ENCODE measurements at places on chromosomes 3 and 15.

- no peaks in the 10 kb centered on the region for H3K36me3 ChIP-seq
- H3K4me3 ChIP-seq, result no peak overlapping the region
- H3K27me3 ChIP-seq, result no peaks in the 10 kb centered on the region
- H3K27ac ChIP-seq, result no peak overlapping the region
- no peaks in the 10 kb centered on the region for H3K4me1 ChIP-seq
These were observed 432.1 kb upstream of the MDFIC2 start for GRCh38 chr3:70744536-70744935.

DNA sequence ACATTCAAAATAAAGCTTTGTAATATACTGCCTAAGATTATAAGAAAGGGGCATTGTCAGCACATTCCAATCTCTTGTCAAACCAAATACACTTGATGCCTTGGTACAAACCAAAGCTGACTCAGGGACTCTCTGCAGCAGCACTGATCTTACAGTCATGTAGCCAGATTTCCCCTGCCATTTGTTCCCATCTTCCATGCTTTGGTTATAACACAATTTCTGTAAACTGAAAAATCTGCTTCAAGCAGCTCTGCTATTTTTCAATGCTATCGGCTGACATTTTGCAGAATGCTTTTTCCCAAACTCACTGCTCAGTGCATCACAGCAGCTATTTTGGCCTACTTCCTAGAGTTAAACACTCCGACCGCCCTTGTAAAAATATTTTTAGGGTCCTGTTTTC, 18.2 kb downstream of the PLOD2 start:
- DNase-seq, result no peak
- no peak overlapping the region for H3K27ac ChIP-seq
- peaks cover 4% of the 10 kb centered on the region for H3K4me1 ChIP-seq
- no peaks in the 10 kb centered on the region for H3K36me3 ChIP-seq
- H3K27me3 ChIP-seq, result no peaks in the 10 kb centered on the region

GRCh38 chr15:78663703-78664102, 22.7 kb upstream of the CHRNB4 start:
- no peaks in the 10 kb centered on the region for H3K4me1 ChIP-seq
- no peaks in the 10 kb centered on the region for H3K36me3 ChIP-seq
- no peak for DNase-seq
- H3K27me3 ChIP-seq, result no peaks in the 10 kb centered on the region

- peaks cover 22% of the 10 kb centered on the region for H3K4me1 ChIP-seq
- no peaks in the 10 kb centered on the region for H3K27me3 ChIP-seq
- H3K4me3 ChIP-seq, result no peak overlapping the region
- H3K36me3 ChIP-seq, result no peaks in the 10 kb centered on the region
- H3K27ac ChIP-seq, result peak overlapping the region; percentile 94
These were observed 2.1 kb downstream of the IDH2 start for GRCh38 chr15:90099868-90100831.

- DNase-seq, result no peak
- no peaks in the 10 kb centered on the region for H3K36me3 ChIP-seq
- H3K4me3 ChIP-seq, result no peak overlapping the region
These were observed 182.1 kb upstream of the TP63 start for GRCh38 chr3:189449084-189449483.

GRCh38 chr3:67048715-67049074, 50.6 kb downstream of the KBTBD8 start:
- H3K36me3 ChIP-seq, result no peaks in the 10 kb centered on the region
- no peak for DNase-seq
- H3K4me3 ChIP-seq, result no peak overlapping the region
- no peaks in the 10 kb centered on the region for H3K4me1 ChIP-seq
- no peak overlapping the region for H3K27ac ChIP-seq
- H3K27me3 ChIP-seq, result no peaks in the 10 kb centered on the region

DNA sequence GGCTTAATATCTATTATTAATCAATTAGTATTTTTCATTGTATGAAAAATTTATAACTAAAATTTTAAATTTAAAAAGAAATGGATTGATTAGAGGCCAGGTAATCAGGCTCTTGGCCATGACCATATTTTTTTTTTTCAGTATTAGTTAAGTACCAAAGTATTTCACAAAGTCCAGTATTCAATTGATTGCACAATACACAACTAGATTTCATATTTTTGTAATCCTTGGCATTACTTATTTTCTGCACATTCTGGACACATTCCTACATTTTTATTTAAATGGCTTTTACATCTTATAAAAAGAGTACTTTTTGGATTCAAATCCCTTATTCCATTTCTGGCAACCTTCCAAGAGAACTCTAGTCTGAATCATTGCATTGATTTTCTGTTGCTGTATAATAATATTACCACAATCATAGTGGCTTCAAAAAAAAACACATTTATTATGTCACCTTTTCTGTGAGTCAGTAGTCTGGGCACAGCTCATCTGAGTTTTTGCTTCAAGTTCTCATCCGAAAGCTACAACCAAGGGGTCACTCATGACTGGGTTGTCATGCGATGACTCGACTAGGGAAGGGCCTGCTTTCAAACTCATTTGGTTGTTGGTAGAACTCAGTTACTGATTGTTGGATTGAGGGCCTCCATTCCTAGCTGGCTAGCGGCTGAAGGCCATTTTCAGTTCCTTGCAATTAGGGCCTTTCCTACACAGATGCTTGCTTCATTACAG, 90.7 kb downstream of the CNTN6 start:
- no peaks in the 10 kb centered on the region for H3K36me3 ChIP-seq
- no peak overlapping the region for H3K27ac ChIP-seq
- DNase-seq, result no peak
- no peaks in the 10 kb centered on the region for H3K27me3 ChIP-seq

Measured in breast epithelium (tissue), 4 donors.